Stimulated activated CD8-positive, alpha-beta memory T cell treated with anti-CD3 and anti-CD28 coated beads, Interleukin-15, amount 100 ng/mL, for 4 hours (primary cell): ENCODE measurements at places on chromosomes 11 and 22.

- DNase-seq, result no peak
Observed at GRCh38 chr11:114060392-114061047, 1.0 kb downstream of the ZBTB16 start.

DNA sequence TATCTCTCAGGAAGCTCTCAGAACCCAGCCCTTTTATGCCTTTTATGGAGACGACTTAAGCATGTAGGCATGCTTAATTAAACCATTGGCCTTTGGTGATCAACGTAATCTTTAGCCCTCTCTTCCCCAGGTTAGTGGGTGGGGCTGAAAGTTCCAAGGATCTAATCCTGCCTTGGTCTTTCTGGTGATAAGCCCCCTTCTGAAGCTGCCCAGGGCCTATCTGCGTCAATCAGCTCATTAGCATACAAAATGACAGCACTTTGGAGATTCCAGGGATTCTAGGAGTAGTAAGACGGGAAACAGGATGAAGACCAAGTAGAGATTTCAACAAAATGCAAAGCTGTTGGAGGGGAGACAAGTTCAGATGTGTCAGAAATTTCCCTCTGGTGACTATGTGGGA is 3.1 kb downstream of the FAM118A start:
- no peak for DNase-seq

DNA sequence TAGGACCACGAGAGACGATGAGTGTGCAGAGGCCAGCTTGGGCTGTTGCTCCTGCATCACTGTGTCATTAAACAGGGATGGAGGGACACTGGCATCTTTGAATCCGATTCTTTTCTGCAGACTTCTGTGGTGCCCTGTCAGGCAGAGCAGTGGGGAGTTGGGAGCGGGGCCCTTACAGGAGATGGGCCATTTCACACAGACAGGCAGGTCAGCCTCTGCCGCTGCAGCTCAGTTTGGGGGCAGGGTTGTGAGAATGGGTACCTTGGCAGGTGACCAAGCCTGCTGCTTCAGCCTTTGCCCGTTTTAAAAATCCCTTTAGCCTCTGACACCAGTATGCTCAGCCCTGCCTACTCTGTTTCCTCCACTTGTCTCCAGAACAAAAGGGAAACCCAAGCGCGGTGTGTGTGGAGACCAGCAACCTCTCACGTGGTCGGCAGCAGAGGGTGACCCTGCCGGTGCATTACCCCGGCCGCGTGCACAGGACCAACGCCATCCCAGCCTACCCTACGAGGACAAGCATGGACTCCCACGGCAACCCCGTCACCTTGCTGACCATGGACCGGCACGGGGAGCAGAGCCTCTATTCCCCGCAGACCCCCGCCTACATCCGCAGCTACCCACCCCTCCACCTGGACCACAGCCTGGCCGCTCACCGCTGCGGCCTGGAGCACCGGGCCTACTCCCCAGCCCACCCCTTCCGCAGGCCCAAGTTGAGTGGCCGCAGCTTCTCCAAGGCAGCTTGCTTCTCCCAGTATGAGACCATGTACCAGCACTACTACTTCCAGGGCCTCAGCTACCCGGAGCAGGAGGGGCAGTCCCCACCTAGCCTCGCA is 12.6 kb downstream of the C22orf31 start:
- no peak for DNase-seq

GRCh38 chr11:35848616-35849015 is 95.2 kb upstream of the LDLRAD3 start:
- DNase-seq, result no peak

- DNase-seq, result no peak
Observed at GRCh38 chr11:60274416-60274815, 6.0 kb upstream of the MS4A4A start.

- no peak for DNase-seq
Observed at GRCh38 chr22:49395617-49396016, 432.1 kb downstream of the BRD1 start.

- DNase-seq, result no peak
Observed at GRCh38 chr11:44029977-44030911, 17.5 kb upstream of the ACCSL start.

GRCh38 chr22:47543447-47543846 is 781.0 kb downstream of the TBC1D22A start:
- no peak for DNase-seq

DNA sequence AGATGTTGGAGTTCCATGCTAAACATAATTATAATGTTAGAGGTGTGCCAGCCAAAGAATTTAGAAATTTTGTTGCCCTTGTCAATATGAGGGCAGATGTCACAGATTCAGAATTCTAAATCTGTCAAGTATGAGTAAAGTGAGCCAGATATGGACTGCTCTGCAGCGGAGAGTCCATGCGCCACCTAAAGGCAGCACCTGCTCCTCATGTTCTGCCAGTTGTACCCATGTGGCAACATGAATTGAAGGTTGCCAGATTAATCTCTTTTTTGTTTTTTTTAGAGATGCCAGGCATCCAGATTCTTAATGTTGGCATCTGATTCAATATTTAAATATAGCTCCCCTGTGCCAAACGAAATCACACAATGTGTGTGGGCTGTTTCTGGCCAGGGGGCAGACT is 678.6 kb upstream of the ANO5 start:
- no peak for DNase-seq

- no peak for DNase-seq
Observed at GRCh38 chr11:122183933-122184332, 67.9 kb upstream of the BLID start.

DNA sequence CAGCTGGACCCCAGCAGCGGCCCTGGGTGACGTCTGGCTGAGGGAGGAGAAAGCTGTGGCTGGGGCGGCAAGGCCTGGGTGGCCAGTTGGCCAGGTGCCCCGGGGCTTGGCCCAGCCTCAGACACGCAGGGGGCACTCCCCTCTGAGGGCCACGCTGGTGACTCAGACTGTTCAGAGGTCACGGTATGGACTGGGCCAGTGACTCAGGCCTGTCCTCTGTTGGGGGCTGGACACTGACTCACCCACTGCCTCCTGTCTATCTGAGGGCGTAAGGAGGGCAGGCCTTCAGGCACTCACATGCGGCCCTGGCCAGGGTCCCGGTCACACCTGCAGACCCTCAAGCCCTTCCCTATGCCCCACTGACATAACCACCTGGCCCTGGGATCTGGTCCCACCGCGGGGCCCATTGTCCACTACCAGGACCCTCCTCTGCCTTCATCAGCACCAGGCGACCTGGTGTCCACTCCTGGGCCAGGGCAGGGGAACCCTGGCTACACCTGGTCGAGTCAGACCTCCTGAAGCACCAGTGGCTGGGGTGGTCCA is 3.7 kb upstream of the MUC5AC start:
- DNase-seq, result no peak

GRCh38 chr11:77438487-77438886 is 35.4 kb downstream of the PAK1 start:
- DNase-seq, result no peak

DNA sequence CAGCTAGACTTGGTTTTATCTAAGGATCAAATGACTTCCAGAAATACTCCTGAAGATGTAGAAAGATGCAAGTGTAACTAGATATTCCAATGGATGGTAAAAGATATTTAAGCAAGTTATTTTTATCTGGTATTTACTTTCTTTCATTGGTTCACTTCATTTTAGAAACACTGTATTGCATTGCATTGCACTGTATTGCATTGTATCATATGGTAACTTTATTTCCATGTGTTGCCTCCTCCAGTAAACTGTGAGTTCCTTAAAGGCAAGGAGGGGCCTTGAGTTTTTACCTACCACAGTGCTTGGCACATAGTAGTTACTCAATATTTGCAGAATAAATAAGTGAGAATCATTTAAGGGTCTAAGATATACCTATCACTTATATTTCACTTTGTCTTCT is 31.8 kb upstream of the FLI1 start:
- DNase-seq, result no peak

DNA sequence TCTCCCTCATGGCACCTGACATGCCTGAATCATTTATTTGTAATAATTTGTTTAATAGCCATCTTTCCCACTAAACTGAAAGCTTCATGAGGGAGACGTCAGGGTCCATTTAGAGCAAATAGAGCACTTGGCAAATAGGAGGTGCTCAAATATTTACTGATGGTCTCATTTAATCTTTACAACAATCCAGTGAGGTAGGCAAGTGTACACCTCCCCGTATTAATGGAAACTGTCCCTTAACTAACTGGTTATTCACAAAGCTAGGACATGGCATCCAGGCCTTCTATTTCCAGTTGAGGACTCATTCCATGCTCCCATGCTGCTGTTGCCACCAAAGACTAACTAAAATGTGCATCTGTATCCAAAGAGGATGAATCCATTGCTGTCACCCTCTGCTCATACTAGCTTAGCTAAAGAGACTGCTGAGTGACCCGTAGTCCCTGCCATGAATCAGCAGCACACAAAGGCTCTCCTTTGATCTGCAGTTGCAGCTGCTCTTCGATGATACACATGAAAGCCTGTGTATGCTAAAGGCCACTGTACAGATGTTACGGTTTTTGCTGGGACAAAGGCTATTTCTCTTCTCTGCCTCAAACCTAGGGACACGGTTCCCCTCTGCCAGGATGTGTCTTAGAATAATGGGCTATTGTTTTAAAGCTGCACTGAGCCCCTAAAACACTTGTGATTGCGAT is 82.6 kb downstream of the RAB30 start:
- no peak for DNase-seq
